Activated CD4-positive, alpha-beta T cell treated with anti-CD3 and anti-CD28 coated beads for 48 hours (primary cell): ENCODE measurements at places on chromosomes 7 and 10.

DNA sequence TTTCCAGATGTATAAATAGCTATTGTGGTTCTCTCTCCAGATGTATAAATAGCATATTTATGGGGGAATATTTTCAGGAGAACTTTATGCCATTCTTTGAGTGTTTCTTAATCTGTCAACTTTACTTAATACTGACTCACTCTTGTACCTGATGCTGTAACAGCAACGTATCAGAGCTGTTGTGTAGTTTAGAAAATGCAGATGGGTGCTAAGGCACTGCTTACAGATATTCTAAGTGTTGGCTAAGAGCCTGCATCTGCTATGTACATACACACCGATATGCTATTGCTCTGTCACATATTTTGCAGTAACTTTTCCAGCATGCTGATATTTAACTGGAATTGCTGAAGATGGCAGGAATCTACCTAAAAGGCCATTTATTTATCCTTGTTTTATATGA is 71.9 kb downstream of the WDR37 start:
- DNase-seq = no peak

DNA sequence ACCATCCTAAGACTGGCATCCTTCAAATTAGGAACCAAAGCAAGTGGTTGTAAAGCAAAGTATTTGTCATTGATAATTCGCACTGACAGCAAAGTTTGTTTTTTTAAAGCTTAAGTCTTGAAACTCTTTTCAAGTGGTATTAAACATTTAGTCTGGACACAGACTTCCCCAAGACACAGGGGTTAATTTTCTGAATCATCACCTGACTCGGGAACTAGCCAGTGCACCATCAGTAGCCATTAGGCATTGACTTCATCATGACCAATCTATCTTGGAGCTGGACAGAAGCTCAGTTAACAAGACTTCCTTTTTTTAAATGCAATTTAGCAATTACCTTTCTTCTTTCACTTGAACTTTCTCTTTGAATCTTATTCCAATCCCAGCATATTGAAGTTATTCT is 210.6 kb downstream of the ZNF365 start:
- no peak for DNase-seq

DNA sequence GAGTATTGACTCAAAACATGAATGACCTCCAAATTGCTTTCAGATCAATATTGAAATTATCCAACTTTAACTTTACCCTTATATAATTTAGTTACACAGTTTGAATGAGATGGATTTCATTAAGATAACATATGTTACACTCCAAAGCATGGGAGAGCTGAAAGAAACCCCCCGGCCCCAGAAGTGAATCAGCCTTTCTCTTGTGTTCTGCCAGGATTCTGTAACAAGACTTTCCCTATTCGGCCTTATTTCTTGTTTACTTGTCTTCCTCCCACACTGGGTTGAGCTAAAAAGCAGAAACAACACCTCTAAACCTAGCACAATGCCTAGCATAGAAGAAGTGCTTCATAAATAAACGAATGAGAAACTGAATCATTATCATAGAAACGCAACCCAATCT is 224.8 kb downstream of the ADAM12 start:
- no peak for DNase-seq

GRCh38 chr7:133482599-133482998 is 229.7 kb downstream of the EXOC4 start:
- no peak for DNase-seq

- no peak for DNase-seq
These were observed 54.1 kb downstream of the LAMB1 start for GRCh38 chr7:107948645-107949442.

DNA sequence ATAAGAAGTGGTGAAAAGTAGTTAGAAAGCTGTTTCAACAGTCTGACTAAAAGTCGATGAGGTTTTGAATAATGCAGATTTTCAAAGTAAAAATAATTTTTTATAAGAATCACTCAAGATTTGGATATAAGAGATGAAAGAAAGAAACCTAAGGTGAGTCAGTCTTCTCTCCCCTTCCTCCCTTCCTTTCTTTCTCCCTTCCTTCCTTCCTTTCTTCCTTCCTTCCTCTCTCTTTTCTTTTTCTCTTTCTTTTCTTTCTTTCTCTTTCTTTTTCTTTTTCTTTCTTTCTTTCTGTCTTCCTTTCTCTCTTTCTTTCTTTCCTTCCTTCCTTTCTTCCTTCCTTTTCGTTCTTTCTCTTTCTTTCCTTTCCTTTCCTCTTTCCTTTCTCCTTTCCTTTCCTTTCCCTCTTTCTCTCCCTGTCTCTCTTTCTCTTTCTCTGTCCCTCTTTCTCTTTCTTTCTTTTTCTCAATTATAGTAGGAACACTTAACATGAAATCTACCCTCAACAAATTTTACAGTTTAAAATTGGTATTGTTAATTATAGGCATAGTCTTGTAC is 308.6 kb downstream of the ARL4A start:
- DNase-seq = no peak
